ACHN (cell line): ENCODE measurements at places on chromosomes 5 and 9.
A peak's percentile ranks its signal among the peaks of the same experiment; 100 is the strongest.

DNA sequence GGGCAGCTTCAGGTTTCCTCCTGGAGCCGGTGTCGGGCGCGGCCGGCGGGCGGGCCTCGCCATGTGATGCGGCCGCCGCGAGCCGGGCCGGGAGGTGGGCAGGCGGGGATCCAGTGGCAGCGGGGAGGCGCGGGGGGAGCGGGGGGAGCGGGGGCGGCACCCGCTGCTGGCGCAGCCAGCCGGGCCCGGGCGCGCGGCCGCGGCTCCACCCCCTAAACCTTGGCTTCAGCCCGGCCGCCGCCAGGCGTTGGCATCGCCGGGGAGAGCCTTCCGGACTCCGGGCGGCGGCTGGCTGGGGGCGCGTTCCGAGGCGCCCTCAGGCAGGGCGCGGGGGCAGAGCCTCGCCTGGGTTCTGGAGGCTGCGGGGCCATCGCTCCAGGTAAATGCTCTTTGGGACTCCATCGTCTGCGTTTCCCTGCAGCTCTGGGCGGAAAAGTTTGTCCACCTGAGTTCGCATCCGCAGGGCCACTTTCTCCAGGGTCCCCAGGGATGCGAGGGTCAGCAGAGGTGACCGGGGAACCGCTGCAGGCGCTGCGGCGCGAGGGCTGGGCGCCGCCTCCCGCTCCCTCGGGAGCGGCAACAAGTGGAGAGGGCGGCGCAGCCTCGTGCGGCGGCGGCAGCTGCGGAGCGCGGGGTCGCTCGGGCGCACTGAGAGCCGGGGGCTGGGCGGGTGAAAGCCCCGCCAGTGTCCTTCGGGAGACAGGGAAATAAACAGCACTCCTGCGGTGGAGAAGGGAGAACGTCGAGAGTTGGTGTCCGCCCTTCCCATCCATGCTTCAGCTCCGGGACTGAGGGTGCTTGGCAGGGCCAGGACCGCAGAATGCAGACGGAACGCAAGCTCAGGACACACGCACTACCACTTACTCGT, at the start of gene ARHGEF28:
ARHGEF28 (plus strand) TSS at position 253 of the 868 bp plus-strand sequence. CDS start 58,656 bp downstream, outside the sequence.
- peak; percentile 80 for DNase-seq

DNA sequence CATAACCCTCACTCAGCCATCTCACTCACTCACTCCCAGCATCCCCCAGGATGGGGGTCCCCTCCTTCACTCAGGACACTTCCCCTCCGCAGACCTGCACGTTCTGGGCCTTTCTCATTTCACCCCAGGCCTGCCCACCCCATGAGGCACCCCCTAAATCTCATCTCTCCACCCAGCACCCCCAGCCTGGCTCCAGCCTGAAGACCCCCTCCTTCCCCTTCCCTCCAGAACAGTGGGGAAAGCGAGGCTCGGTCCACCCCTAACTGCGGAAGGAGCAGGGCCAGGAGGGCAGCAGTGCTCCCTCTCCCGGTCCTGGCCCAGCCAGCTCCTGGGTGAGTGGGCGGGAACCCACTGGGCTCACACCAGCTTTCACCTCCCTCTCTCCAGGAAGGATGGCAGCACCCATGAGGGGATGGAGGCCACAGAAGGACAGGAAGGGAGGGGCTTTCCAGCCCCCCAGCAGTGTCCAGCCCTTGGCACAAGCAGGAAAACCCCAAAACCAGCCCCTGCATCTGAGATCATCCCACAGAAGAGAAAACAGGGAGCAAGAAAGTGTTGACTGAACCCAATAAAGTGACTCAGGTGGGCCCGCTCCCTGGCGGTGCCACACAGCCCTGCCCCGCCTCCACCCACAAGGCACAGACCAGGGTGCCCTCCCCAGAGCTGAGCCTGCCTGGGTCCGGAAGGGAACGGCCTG, 55.0 kb downstream of the LRSAM1 start:
- no peak for DNase-seq

DNA sequence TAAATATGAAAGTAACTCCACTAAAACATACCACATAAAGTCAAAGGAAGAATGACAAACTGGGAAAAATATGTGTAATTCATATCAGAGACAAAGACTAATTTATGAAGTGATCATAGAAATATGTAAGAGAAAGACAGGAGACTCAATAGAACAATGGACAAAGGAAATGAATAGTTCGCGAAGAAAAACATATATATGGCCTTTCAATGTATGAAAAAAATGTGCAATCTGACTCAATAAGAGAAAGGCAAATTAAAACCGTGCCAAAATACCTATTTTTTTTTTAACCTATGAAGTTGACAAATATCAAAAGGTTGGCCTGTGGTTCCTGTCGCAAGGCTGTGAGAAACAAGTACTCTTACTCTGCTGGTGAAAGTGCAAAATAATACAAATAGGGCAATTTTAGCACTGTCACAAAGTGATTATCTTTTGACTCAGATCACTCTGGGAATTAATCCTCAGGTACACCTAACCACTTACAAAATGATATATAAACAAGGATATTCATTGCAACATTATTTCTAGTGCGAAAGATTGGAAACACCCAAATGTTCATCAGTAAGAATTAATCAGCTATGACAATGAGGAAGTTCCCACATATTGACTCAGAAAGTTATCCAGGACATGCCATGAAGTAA, 3.7 kb downstream of the C9 start:
- DNase-seq = no peak

DNA sequence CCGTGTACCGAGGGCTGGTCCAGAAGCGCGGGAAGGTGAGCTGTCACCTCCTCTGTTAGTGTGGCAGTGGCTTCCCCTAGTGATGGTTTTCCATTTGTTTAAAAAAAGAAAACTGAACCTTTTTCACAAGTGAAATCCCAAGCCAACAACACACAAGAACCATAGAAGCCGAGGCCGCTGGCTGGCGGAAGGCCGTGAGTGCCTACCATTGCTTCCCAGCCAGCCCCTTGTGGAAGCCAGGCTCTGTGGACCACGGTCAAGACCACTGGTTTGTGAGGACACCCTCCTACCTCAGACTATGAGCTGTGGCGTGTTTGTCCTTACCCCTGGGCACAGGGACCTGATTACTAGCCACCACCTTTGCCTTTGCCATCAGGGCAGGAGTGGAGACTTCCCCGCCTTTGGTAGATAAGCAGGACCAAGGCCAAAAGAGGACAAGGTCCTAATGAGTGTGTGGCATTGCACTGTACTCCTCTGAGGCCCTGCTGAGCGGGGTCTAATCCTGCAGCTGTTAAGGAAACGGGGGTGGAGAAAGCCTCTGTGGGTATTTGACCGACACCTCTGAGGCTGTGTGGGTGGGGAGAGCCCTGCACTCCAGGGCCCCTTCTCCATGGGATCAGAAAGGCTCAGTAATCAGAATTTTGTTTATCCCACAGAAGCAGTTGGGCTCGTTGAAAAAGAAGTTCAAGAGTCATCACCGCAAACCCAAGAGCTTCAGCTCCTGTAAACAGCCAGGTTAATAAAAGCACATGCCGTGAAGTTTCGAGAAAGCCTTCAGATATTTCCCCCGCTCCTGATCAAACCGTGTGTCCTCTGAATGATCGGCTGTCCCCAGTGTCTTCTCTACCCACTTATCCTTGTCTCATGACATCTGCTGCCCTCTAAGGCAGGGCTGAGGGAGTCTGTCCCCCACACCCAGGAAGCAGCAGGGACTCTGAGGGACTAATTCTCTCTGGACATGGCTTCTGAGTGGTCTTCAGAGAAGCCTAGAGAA, 4.3 kb downstream of the SURF2 start:
- no peak for DNase-seq

DNA sequence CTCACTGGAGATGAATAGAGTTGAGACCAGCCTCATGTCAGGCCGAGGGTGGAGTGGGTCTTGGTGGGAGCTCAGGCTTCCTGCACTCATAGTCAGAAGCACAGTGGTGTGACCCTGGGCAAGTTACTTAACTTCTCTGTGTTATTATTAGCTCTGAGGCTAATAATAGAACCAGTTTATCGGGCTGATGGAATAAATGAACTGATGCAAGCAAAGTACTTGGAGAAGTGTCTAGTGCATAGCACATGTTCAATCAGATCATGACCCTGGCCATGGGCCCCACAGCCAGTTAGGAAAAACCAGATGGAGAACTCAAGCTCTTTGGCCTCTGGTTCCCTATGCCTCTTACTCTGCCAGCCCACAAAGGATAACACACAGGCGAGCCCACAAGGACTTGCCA, 45.3 kb upstream of the OSMR start:
- DNase-seq = no peak

DNA sequence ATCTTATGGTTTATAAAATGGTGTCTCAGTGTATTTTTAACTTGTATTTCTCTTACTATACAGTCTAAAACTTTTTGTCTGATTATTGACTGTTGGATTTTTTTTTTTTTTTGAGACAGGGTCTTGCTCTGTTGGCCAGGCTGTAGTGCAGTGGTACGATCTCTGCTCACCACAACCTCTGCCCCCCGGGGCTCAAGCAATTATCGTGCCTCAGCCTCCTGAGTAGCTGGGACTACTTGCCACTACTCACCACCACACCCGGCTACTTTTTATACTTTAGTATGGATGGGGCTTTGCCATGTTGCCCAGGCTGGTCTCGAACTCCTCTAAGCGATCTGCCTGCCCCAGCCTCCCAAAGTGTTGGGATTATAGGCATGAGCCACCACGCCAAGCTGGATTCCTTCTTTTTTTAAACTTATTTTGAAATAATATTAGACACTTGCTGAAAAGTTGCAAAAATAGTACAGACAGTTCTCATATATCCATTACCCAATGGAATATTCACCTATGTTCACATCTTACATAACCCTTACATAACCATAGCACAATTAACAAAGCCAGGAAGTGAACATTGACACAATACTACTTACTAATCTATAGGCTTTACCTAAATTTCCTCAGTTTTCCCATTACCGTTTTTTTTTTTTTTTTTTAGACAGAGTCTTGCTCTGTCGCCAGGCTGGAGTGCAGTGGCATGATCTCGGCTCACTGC, 47.2 kb downstream of the STOM start:
- no peak for DNase-seq
